G401 (cell line): ENCODE measurements at places on chromosomes 7 and 10. TPM values are rescaled to one million over a fixed set of nuclear protein-coding genes. Genes with fewer than 3 reads are reported as not detected.
A peak's percentile ranks its signal among the peaks of the same experiment; 100 is the strongest.

ING3 gene
- total RNA-seq: 8.5 and 18.9 TPM in 2 replicates

DNA sequence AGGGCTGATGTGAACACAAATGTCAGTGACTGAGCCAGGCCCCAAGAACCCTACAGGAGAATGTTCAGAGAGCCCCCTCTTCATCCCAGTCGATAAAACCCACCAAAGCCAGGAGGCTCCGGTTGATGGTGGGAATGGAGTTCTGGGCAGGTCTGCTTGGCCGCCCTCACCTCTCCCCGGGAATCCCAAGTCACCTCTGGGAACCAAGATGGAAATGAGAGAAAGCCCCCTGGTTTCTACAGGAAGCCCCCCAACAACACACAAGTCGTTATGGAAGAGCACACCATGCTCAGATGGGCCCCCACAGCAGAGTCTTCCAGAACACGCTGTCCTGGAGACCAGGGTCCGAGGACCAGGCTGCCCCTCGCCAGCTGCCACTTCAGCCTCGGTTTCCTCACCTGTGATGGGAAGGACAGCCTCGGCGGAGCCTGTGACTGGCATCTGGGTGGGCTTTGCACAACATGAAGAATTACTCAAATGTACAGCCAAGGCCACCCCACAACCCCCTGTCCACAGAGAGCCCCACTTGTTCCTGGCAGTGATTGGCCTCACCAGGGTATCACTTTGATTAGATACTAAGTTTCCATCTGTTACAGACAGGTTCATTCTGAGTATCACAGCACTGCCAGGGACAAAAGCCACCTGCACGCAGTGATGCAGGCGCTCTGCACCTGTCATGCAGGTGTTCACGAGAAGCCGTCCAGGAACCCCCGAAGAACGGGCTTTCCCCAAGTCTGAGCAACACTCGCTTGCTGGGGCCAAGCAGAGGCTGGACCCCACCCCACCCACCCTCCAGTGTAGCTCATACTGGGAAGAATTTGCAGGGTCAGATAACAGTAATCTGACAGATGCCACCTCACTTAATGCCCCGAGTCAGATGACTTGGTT, 57.6 kb downstream of the MKI67 start:
- no peak for DNase-seq

ADCYAP1R1 gene
- total RNA-seq: not detected in 2 replicates

- no peak for DNase-seq
Measured at GRCh38 chr10:88828310-88828709, 23.3 kb downstream of the ANKRD22 start.

- no peak for DNase-seq
Measured at GRCh38 chr10:110516815-110517492, 19.2 kb downstream of the DUSP5 start.

ABLIM1 gene
- 1.5 and 2.1 TPM in 2 replicates for total RNA-seq

DNA sequence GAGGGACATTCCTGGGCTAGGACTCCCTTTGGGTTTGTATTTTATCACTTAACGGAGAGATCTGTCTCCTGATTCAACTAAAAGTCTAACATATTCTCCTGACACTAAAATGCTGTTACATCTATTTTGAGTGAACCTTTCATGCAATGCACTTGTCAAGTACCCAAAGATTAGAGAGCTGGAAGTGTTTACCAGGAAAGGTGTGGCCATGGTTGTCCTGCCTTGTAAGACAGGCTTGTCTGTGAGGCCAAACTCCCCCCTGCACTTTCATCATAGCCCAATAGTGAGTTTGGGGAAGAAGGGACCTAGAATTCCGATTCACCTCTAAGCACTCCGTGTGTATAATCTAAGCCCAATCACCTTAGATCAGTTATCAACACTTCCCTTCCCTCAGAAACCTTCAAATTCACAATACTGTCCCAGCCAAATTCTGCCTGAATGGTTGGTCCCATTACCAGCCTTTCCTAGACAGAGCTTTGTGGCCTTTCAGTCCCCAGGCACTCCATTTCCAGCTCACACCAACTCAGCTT, 162.6 kb upstream of the NAMPT start:
- no peak for DNase-seq

DNA sequence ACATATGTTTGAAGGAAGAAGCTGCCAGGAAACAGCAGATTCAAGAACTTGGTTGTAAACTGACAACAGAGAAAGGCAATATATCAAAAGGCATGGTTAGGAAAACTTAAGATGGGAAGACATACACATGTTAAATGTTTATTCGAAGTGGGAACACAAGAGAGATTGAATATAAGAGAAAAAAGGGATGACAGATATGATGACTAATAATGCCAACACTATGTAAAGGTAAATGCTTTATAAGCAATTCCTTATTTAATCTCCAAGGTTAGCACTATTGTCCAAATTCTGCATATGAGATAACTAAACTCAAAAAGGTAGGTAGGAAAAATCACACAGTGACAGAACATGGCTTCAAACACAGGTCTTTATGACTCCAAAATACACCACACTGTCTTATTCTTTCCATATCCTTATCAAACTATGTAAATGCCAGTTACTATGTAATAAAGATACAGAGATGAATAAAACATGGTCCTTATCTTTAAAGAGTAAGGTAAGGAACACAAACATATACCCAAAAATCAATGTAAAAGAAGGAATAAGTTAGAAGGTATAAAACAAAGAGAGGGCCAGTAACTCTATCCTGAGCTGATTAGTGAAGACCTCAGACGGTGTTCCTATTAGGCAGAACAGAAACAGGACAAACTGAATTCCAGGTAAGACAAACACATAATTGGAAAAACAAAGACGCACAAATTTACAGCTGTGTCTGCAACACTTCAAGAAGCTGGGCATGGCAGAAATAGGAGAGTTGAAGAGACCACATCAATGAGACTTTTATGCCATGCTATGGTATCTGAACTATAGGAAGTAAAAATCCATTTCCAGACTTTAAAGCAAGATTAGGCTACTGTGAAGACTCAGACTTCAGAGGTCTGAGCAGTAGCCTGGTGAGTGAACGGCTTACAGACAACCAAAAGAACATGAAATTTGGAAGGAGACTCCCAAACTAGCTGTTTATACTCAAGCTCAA, 56.1 kb downstream of the ABI1 start:
- peak; percentile 39 for DNase-seq

GRCh38 chr7:97024209-97025129, at the start of gene DLX5:
TSS of gene DLX5 (minus strand) at chr7:97024831. CDS start at chr7:97024623, 208 bp downstream.
- DNase-seq: no peak

DNA sequence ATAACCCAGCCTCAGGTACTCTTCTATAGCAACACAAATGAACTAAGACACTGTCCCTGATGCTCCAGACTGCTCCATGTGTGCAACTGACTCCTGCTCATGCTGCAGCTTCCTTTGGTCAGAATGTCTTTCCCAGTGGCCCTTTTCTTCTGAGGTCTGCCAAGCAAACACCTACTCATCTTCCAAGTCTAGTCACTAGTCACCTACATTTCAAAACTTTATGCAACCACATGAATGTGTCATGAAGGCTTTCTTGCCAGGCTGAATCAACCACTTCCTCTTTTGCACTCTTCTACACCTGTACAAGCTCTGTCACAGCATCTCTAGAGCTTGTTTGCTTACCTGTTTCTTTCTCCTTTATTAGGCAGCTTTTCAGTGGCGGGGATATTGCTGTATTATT, 75.8 kb downstream of the LSMEM1 start:
- no peak for DNase-seq

- no peak for DNase-seq
Measured at GRCh38 chr10:133224756-133225372, 5.2 kb upstream of the UTF1 start.

- peak; percentile 38 for DNase-seq
Measured at GRCh38 chr7:38463277-38464225, 167.6 kb downstream of the AMPH start.

DNA sequence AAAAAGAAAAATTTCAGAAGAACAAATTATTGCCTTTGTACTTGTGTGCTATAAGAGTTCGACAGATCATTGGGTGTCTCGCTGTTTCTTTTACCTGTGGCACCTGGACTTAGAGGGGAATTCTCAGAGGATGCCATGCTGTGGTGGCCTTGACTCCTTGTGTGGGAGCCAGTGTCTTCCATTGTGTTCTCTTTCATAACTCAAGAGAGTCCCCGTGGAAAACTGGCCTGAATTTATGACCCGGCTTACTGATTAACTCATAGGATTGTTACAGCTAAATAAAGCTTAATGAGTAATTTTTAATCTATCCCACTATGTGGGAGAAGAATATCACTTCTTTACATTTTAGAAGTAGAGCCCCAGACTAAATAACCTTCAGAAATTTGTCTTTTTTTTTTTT, 54.5 kb downstream of the UBE3C start:
- DNase-seq: no peak

PDE1C gene
- total RNA-seq: not detected in 2 replicates

DNA sequence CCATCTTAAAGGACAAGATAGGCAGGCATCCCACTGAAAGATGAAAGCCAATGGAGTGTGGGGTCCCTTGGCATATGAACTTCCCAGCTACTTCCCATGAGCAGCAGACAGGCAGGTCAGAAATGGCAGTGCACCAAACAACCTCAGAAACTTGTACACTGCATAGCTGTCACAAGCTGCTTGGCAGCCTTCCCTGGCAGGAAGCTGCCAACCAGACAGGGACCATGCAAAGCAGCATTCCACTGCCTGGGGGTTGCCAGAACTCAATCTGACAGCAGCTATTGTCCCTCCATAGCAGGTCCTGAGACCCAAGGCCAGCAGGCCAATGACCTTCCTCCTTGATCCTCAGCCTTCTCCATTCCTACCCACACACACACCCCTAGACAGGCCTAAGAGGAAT, 139.5 kb downstream of the PLCE1 start:
- peak; percentile 20 for DNase-seq

CNPY4 gene
- total RNA-seq: 26.6 and 30.0 TPM in 2 replicates

BAG3 gene
- total RNA-seq: 8.5 and 14.6 TPM in 2 replicates

DNA sequence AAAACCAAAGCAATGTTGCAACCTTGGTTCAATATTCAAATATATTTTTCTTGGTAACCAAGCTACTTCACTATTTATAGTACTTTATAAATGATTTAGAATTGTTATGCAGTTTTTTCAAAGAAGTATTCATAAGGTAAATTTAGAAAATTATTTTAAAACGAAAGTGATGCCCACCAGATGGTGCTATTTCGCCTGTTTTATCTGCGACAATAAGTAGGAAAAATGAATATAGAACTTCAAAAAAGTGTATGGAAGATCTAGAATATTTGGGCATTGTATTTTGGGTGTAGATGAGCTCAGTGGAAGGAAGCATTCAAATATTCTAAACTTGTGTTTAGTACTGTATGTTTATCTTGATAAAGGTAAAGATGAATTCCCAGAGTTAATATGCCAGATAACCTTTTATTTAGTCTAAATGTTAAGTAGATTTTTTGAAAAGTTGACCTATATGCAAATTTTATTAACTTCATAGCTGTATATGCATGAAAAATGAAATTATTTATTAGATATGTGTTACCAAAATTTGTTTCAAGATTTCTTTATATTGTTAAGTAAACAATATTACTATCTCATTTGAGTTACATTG, 93.2 kb downstream of the ADK start:
- DNase-seq: peak; percentile 58

PEX1 gene
- 19.9 and 20.7 TPM in 2 replicates for total RNA-seq

- DNase-seq: no peak
Measured at GRCh38 chr7:2383543-2384274, 19.7 kb upstream of the CHST12 start.

DNA sequence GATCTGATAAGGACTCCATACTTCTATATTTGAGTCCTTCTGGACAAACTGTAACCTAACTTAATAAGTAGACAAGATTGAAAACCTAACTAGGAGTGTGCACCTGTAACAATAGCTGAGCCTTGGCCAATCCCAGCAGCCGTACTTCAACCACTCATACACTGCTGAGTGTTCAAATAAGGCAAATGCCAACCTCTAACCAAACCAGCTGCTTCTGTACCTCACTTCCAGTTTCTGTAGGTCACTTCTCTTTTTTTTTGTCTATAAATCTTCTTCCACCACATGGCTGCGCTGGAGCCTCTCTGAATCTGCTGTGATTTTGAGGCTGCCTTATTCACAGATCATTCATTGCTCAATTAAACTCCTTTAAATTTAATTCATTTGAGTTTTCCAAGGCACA, 753.2 kb downstream of the DNAJB9 start:
- DNase-seq: no peak
